ENCODE measurements at places on chromosomes 5 and 9.
A peak's percentile ranks its signal among the peaks of the same experiment; 100 is the strongest.

- no peak for DNase-seq
These were observed 296.6 kb upstream of the RASA1 start for GRCh38 chr5:86971034-86971571.

- DNase-seq: no peak
These were observed 3.3 kb downstream of the NCBP1 start for GRCh38 chr9:97636903-97637302.

DNA sequence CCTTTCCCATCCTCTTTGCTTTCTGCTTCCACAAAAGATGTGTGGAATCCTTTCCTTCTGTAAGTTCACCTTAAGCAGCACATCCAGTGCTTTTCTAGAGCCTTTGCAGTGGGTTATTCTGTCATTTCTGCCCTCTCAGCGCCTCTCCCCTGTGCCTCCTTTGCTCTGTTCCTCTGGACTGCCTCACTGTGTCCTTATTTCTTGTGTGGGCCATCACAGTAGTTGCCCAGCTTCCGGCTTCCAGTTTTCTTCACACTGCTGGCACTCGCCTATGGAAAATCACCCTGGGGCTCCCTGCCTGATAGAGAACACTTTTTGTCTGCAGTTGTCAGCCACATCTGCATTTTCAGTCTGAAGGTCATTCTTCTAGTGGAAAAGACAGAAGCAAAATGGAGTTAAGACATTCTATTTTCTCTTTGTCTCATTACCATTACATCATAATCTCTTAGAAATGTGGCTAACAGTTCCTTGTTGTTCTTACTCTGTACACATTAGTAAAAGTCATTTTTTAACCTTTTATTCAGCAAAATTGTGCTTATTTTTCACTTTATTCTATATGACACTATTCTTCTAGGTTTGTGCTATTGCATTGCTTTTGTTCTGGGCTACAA is 64.1 kb upstream of the ZNF608 start:
- DNase-seq: no peak

DNA sequence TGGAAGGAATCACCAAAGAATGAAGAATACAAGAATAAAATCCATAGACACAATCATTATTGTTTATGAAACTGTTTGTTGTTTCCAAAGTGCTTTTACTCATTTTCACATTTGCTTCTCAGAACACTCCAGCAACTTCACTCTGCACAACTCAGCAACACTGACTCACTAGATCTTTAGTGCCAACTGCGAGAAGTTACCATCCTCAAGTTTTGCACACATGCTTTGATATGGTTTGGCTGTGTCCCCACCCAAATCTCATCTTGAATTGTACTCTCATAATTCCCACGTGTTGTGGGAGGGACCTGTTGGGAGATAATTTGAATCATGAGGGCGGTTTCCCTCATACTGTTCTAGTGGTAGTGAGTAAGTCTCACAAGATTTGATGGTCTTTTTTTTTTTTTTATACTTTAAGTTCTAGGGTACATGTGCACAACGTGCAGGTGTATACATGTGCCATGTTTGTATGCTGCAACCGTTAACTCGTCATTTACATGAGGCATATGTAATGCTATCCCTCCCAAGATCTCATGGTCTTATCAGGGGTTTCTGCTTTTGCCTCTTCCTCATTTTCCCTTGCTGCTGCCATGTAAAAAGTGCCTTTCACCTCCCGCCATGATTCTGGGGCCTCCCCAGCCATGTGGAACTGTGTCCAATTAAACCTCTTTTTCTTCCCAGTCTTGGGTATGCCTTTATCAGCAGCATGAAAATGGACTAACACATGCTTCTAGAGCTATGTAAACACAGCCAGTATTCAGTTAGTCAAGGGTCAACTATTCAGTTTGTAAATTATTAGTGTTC is 36.9 kb downstream of the CLINT1 start:
- no peak for DNase-seq

DNA sequence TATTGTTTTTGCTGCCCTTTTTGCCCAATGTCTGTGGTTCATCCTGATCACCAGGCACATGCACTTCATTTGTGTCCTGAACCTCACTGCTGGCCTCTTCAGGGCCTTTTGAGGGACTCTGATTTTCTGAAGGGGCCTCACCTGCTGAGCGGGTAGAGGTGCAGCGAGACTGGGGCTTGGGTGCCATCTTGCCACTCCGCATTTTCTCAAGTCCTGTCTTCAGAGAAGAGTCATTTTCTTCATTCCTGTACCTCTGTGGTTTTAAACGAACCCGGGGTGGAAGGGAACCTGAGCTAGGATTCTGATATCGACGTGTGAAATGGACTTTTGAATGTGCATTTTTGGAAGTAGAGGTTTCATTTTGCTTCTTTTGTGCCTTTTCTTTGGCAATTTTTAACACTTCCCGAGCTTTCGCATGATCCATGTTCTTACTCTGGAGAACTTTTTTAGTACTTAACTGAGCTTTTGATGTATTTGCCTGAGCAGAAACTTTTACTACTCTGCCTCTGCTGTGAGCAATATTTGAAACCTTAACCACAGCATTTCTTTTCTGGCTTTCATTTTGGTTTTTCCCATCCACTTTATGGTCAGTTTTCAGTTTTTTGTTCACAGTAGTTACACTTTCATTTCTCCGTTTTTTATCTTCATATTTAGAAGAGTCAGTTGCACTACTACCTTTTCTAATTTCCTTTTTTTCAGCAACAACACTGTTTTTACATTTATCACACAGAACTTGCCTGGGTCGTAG is 26.1 kb downstream of the PWWP2A start:
- no peak for DNase-seq

GRCh38 chr9:103721056-103721455 is 373.1 kb upstream of the SMC2 start:
- no peak for DNase-seq

DNA sequence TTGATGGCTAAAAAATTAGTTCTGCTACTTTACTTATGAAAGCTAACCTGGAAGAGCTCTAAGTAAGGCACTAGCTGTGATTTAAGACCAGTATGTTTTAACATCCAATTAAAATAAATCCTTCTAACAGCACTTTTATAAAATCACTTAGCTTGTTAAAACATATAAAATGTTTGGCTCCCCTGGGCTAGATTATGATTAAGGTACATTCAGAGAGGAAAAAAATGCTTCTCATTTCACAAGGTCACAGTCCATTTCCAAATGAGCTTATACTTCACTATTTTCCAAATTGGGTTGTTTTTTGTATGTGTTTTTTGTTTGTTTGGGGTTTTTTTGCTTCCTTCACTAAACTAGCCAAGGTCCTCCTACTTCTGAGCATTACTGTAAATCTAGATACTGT is 875.0 kb upstream of the DMAC1 start:
- no peak for DNase-seq

GRCh38 chr5:113039229-113039933 is 62.8 kb downstream of the DCP2 start:
- DNase-seq: no peak

- DNase-seq: peak; percentile 63
These were observed 4.5 kb upstream of the OTULIN start for GRCh38 chr5:14659821-14660607.
